D341Med (cell line): ENCODE measurements at places on chromosomes 12 and 14.

DNA sequence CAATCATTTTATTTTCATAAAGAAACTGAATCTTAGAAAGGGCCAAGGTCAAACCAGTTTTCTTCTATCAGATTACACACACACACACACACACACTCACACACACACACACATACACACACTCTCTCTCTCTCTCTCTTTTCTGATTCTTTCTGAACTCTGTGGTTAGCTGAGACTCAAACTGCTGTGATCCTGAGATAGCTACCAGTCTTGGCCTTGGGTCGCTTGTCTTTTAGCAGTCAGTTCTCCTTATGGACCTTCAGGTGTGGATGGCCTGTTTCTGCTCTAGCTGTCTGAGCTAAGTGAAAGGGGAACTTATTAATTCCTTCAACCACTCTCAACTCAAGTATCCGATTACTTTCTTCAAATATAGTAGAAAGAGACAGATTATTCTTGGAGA is 145.1 kb downstream of the GRIP1 start:
- no peak for DNase-seq

DNA sequence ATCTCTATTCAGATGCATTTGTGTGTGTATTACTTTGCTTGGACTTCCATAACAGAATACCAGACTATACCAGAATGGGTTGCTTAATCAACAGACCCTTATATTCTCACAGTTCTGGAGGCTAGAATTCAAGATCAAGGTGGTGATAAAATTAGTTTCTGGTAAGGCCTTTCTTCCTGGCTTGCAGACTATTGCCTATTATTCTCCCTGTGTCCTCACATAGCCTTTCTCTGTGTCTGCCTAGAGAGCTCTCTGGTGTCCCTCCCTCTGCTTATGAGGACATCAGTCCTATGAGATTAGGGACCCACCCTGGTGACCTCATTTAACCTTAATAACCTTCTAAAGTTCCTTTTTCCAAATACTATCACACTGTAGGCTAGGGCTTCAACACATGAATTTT is 106.0 kb downstream of the FAR2 start:
- no peak for DNase-seq

GRCh38 chr14:93319958-93320357 is 12.9 kb downstream of the BTBD7 start:
- DNase-seq, result no peak

DNA sequence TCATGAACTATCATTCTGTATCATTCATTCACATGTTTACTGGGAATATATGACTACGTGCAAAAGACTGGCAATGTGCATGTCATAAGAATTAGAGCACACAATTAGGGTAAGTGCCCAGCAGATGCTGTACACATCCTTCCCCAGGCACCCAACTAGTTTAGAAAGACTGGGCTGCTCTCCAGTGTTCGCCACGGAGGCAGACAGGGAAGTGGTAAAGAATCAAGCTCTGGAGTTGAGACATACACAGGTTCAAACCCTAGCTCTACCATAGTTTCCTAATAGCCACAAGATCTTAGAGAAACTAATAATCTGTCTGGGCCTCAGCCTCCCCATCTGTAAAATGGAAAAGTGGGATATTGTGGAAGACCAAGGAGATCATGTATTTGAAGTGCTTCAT is 6.8 kb downstream of the TMCC3 start:
- no peak for DNase-seq

GRCh38 chr12:49345051-49345824 is 1.4 kb upstream of the DNAJC22 start:
- peak; percentile 73 for DNase-seq

GRCh38 chr14:21923820-21924219 is 250.2 kb upstream of the OR4E1 start:
- DNase-seq, result no peak

- DNase-seq, result no peak
Observed at GRCh38 chr12:91778091-91778832, 367.4 kb downstream of the BTG1 start.

DNA sequence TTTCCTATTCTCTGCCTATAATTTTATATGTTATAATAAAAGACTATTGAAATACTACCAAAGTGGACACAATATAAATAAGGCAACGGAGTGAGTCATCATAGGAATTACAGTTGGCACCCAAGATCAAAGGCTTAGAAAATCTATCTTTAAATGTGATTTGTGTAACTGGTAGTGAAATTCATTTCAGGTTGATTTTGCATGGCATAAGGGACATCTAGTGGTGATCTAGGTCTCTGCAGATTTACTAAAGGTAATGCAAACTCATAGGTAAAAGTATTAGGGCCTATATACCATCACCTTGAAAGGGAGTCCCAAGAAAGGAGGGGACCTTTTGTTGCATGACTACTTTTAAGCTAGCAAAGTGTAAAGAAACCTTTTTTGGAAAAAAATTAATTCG is 527.2 kb downstream of the NRXN3 start:
- DNase-seq, result peak; percentile 32

DNA sequence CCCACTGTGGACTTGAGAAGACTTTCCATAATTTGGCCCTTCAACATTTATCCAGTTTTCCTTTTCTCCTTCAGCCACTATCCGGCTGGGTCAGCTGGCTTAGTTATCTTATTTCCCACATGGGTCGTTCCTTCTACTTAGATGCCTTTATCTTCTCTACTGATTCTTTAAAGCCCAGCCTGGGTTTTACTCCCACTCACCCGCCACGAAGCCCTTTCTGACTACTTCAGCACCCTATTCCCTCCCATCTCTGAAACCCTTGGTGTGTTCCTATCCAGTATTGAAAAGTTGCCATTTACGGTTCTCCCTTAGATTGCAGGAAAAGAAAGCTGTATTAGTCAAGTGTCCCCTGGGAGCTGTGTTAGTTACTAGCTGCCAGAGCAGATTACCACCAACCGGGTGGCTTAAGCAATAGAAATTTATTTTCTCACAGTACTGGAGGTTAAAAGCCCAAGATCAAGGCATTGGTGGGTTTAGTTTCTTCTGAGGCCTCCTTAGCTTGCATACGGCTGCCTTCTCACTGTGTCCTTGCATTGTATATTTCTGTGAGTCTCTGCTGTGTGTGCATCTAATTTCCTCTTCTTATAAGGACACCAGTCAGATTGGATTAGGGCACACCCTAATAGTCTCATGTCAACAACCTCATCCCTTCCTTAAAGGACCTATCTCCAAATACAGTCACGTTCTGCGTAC is 105.5 kb downstream of the GPATCH2L start:
- no peak for DNase-seq

DNA sequence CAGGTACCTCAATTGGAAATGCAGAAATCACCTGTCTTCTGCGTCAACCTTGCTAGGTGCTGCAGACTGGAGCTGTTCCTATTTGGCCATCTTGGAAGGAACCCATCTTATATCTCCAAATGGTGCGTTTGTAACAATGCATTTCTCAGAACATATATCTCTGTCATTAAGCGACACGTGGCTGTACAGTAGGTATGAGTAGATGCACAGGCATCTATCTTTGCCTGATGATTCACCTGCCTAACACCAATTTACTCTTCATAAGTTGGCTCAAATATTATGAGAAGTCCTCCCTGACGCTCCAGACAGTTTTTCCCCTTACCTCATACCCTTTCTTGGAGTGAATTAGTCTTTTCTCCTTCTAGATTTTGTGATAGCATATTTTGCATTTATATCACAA is 44.2 kb downstream of the GPR137C start:
- no peak for DNase-seq

DNA sequence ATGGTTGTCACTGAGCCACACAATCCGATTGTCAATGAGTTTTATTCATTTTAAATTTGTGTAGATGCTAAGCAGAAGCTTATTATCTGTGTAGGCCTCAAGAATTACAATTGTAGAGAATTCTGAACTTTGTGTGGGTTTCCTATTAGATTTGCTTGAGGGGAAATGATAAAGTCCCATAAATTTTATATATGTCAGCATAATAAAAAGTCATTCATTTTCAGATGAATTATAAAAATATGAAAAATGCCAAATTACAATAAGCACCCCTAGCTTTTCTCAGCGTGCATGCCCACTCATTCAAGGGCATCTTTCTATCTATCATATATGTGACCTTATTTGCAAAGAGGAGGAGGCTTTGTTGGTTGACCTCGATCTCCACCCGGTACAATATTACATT is 1041.1 kb upstream of the FOXG1 start:
- DNase-seq, result no peak

GRCh38 chr12:116186482-116187150 is 90.9 kb downstream of the MED13L start:
- no peak for DNase-seq

DNA sequence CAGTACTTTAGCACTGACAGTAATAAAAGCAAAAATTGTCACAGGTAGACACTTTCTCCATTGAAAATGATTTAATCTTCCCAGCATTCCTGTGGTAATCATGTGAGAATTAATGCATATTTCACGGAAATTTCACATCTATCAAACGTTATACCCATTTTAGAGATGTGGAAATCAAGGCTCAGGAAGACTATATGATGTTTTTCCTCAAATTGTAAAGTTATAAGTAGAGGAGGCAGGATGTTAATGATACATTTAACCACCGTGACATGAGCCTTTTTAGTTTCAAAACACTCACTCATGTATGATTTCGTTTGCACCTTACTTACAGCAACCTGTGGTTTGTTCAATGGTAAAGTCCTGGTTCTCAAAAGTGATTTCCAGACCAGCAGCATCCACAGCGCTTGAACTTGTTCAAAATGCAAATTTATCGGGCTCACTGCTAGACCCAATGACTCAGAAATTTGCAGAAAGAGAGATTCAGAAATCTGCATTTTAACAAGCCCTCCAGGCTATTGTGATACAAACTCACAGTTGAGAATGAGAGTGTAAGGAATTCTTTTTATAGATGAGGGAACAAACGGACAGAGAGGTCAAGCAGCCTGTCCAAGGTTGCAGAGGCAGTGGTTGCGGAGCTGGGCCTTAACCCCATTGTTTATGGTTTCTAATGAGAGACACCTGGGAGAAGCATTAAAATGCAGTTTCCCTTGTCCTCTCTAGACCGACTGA is 654.8 kb upstream of the TBX3 start:
- no peak for DNase-seq

- DNase-seq, result no peak
Observed at GRCh38 chr12:6980740-6981139, 10.0 kb downstream of the EMG1 start.

DNA sequence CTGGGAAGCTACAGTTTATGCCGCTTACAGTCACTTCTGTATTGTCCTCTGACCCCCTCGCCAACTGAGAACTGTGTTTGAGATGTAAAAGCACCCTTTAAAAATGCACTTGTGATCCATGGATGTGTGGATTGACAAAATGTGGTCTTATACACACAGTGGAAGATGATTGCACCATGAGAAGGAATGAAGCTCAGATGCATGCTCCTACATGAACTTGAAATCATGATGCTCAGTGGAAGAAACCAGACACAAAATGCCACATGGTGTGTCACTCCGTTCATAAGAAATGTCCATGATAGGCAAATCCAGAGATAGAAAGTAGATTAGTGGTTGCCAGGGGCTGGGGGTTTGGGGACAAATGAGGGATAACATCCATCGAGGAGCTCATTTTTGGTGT is 58.0 kb downstream of the PITPNM2 start:
- DNase-seq, result no peak

DNA sequence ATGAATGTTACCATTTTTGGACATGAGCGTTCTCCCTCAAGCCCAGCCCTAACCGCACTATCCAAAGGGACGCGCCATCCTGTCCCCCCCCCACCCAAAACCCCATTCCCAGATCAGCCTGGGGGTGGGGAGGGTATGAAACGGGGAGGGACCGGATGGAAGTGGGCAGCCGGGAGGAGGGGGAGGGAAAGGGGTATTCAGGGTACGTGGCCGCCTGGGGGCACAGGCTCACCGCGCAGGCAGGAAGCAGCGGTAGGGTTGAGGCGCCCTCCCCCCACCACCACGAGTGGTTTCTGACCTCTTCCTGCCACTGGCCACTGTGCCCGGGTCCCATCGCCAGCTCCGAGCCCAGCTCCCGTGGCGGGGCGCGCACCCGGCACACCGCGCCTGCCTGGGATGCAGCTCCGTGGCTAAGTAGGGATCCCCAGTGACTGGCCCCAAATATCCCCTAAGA is 1.4 kb downstream of the ACTN1 start:
- DNase-seq, result peak; percentile 55

- DNase-seq, result no peak
Observed at GRCh38 chr14:65431245-65431644, 18.7 kb downstream of the FUT8 start.

DNA sequence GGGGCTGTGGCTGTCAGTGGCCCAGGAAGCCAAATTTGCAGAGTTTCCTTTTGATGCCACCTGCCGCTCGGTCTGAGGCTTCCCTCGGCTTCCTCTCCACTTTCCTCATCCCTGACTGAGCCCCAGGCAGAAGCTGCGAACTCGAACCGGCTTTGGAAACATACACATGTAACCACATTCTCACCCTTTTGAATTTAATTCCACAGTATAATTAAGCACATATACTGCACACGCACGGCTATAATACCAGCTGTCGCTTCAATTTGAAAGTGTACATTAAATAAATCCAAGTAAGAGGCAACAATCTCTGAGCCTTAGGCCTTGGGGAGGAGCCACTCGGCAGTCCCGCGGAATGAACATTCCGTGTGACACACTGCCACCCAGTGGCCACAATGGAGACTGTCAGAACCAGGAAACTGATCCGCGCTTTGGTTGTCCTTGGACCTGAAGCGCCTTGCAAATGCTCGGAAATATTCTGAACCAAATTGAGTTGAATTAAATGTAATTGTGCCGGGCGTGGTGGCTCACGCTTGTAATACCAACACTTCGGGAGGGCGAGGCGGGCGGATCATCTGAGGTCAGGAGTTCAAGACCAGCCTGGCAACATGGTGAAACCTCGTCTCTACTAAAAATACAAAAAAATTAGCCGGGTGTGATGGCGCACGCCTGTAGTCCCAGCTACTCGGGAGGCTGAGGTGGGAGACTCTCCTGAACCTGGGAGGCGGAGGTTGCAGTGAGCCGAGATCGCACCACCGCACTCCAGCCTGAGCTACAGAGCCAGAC is 117.9 kb upstream of the TMPO start:
- peak; percentile 84 for DNase-seq

DNA sequence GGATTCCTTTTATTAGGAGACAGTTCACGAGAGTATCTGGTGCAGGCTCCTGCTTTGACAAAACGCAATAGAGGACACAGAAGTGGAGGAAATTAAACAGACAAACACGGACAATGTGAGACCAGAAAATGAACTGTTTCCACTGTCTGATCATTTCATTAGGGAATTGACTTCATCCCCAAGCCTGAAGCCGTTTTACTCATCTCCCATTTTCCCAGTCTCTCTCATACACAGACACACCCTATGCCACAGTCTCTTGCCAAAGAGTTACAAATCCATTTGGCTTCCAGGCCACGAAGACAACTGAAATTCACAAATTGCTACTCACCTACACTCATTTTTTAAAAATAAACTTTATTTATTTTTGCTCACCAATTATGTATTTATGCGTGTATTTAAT is 1087.8 kb upstream of the TMEM132C start:
- no peak for DNase-seq
